ENCODE measurements at places on chromosomes 12 and 14. TPM values are rescaled to one million over a fixed set of nuclear protein-coding genes. Genes with fewer than 3 reads are reported as not detected.

GRCh38 chr12:99066726-99067125 is 421.6 kb downstream of the APAF1 start:
- no peak for DNase-seq

GRCh38 chr12:29517264-29517663 is 19.8 kb upstream of the OVCH1 start:
- no peak for DNase-seq

EPYC gene
- not detected for total RNA-seq

SOAT2 gene
- not detected for total RNA-seq

- no peak for DNase-seq
Measured at GRCh38 chr14:22668863-22669262, 24.7 kb upstream of the OR6J1 start.

- no peak for DNase-seq
Measured at GRCh38 chr12:51360315-51360714, 13.8 kb upstream of the CELA1 start.

TAS2R8 gene
- not detected for total RNA-seq

DNA sequence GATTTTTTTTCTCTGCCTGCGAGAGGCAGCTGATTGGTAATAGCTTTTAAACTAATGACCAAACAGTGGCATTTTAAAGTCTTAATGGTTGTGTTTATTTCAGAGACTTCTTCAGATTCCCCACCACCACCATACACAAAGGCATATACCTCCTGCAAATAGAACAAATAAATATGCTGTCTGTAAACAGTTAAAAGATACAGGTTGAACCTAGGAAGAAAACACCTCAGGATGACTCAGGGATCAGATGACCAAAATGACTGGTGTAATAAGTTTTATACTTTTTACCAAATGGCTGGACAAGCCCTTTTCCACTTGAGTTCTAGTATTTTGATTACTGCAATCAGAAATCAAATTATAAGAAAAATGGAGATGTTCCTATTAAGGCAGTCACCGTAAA is 364.1 kb downstream of the PAWR start:
- peak; percentile 26 for DNase-seq

GRCh38 chr14:73457041-73457923 is 1.1 kb downstream of the NUMB start:
- peak; percentile 21 for DNase-seq

DNA sequence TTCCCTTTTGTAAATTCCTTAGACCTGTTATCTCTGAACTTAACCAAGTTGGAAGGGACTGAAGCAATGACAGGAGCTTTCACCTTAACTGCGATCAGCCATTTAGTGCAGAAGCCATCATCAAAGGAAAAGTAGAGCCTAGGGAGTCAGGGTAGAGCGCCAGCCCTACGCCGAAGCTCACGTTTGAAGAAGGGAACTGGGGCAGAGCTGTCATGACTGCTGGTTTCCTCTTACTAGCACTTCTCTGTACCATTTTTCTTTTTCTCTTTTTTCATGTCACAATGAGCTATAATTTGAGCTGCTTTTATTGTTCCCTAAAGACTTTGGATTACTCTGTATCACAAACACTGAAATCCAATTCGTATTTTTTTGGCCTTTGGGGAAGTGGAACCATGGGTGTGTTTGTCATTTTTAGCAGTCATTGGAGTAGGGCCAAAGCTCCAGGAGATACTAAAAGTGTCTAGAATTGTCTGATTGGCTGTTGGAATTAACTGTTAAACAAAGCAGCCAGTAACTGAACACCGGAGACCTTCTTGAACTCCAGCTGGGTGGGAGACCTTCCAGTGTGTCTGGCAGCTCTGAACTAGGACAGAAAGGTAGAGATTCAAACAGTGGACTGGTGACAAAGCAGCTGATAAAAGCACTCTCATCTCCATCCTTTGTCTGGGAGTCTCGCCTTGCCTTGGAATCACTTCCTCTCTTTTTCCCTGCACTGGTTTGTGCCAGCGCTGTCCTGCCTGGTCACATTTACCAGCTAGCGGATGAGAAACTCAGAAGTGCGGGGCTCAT is 9.1 kb downstream of the MTRFR start:
- no peak for DNase-seq

CLEC7A gene
- total RNA-seq: not detected

ERBB3 gene
- 1.8 TPM for total RNA-seq

GRCh38 chr12:45259675-45260074 is 43.8 kb downstream of the ANO6 start:
- no peak for DNase-seq

MANSC4 gene
- not detected for total RNA-seq

- DNase-seq: no peak
Measured at GRCh38 chr14:80105488-80105994, 105.8 kb downstream of the DIO2 start.

KRAS gene
- total RNA-seq: 6.9 TPM

GRCh38 chr14:61247935-61248334 is 33.2 kb downstream of the TMEM30B start:
- DNase-seq: peak; percentile 88

GRCh38 chr12:128852026-128852698 is 1.1 kb upstream of the GLT1D1 start:
- no peak for DNase-seq

DNA sequence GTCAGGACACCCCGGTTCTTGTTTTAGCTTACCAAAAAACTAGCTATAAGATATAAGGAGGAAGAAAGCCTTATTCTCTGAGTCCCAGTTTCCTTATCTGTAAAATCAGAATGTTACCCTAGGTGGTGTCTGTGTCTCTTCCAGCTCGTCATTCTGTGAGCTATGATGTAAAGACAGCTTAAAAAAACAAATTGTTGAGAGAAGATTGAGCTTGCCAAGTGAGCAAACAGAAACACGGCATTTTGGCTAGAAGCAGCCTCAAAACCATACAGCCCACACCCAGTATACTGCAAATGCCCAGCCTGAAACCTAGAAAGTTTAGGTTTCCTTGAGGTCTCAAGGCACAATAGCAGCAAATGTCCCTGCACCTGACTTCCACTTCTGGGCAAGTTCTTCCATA is 151.4 kb downstream of the SSPN start:
- no peak for DNase-seq

- peak; percentile 97 for DNase-seq
Measured at GRCh38 chr12:54383041-54383609, 1.4 kb downstream of the ZNF385A start.

- no peak for DNase-seq
Measured at GRCh38 chr12:2354151-2354991, 301.6 kb downstream of the CACNA1C start.

DNA sequence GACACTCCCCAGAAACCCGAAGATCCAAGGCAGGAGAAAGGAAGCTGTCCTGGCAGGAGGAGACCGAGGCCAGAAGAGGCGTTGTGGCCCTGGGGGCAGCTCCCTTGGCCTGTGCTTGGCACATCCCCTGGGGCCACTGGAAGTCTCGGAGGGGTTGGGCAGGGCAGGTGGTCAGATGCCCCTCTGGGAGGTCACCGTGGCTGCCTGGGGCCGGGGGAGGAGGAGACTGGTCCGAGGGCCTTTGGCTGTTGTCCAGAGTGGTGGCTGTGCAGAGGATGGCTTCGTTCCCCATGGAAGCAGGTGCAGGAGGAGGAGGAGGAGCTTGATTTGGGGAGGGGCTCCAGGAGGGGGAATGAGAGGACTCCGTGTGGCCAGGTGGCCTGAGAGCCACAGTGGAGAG is 3.3 kb upstream of the NUDT14 start:
- DNase-seq: no peak

ALDH1L2 gene
- total RNA-seq: 1.2 TPM

GMFB gene
- total RNA-seq: 45.7 TPM

- DNase-seq: peak; percentile 10
Measured at GRCh38 chr14:42929806-42930480, 1323.3 kb downstream of the LRFN5 start.

DNA sequence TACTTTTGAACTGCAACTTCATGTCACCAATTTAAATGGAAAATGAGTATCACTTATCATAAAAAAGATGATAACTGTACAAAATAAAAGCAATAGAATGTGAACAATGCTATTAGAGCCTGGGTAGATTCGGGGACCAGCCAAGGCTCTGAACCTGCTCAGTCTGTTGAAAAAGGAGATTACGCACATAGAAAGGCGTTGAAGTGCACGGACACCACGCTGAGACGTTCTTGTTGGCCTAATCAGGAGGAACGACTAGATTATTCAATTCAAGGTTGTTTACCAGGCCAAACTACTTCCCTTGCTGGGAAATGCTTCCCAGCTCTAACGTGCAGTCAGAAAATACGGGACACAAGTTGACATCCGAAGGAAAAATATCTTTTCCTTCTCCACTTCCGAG is 23.5 kb upstream of the BDKRB1 start:
- DNase-seq: no peak

- DNase-seq: no peak
Measured at GRCh38 chr14:95486875-95487668, 29.4 kb downstream of the SYNE3 start.

DNA sequence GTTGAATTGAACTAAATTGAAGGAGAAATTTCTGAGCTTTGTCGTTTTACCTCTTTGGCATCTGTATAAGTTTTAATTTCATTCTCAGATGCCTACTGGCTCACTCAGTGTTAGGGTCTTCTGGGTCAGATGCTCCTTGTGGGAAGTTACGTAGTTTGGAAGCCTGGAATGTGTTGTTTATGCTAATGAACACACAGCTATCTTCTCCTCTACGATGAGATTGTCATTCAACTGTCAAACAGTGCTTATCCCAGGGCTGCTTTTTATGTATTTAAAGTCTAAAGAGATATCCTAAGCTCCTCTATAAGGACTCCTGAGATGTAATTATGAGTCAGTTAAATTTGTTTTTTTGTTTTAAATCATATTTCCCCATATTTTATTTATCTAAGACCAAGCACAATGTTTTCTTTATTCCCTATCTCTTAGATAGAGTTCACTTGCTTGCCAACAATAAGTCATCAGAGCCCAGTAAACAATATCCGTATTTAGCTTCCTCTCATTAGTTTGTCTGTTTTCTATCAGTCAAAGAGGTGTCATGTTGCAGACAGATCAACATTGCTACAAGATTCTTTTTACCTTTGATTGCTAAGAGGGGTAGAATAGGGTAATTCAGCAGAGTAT is 368.0 kb upstream of the PDE3A start:
- DNase-seq: no peak

DNA sequence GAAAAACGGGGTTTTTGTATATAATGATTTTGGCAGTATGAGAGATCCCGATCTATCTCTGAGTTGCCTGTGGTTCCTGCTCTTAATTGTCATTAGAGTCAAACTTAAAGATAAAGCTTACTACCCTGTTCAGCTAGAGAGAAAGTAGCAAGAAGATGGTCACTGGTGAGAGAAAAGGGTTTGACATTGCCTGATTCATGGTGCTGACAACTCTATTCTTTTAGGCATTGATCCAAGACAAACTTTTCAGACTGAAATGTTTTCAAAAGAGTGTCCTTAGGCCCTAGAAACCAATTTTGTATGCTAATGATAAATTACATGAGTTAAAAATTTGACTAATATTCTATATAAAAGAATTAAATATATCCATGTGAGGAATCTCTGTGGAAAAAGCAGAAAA is 35.1 kb downstream of the PELI2 start:
- no peak for DNase-seq

GRCh38 chr12:124162151-124163110 is 132.5 kb upstream of the RFLNA start:
- no peak for DNase-seq

- DNase-seq: no peak
Measured at GRCh38 chr14:45120096-45120495, 14.2 kb downstream of the FKBP3 start.

- DNase-seq: peak; percentile 25
Measured at GRCh38 chr12:20950248-20950647, 139.7 kb downstream of the SLCO1B3 start.

LRRC10 gene
- total RNA-seq: not detected

- no peak for DNase-seq
Measured at GRCh38 chr14:90276646-90277367, 20.5 kb downstream of the PSMC1 start.

CARMIL3 gene
- not detected for total RNA-seq
